ENCODE measurements at places on chromosomes 1 and 21. TPM values are rescaled to one million over a fixed set of nuclear protein-coding genes. Genes with fewer than 3 reads are reported as not detected.

- no peaks in the 10 kb centered on the region for H3K27me3 ChIP-seq
- H3K4me1 ChIP-seq, result no peaks in the 10 kb centered on the region
- H3K4me3 ChIP-seq, result peak overlapping the region; percentile 92
- DNase-seq, result no peak
- no peak overlapping the region for H3K27ac ChIP-seq
- no peaks in the 10 kb centered on the region for H3K36me3 ChIP-seq
Observed at GRCh38 chr1:23020706-23021405, 1.6 kb downstream of the KDM1A start.

RGL1 gene
- 49.6 TPM for total RNA-seq

DNA sequence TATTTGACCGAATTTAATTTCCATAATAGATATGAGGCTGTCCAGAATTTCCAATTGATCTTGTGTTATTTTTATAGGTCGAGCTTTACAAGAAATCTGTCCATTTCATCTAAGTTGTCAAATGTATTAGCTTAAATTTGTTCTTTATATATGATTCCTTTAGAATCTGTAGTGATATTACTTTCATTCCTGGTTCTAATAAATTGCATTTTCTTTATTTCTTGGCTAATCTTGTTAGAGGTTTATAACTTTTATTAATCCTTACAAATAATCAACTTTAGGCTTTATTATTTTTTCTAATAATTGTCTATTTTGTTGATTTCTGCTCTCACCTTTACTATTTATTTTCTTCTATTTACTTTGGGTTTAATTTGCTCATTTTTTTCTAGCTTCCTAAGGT is 14.0 kb downstream of the IFT25 start:
- no peaks in the 10 kb centered on the region for H3K27me3 ChIP-seq
- no peak overlapping the region for H3K4me3 ChIP-seq
- no peak for DNase-seq
- no peak overlapping the region for H3K27ac ChIP-seq
- H3K36me3 ChIP-seq, result no peaks in the 10 kb centered on the region

GRCh38 chr1:67457247-67457646 is 27.0 kb upstream of the SERBP1 start:
- DNase-seq, result no peak
- no peaks in the 10 kb centered on the region for H3K27me3 ChIP-seq
- no peaks in the 10 kb centered on the region for H3K4me1 ChIP-seq

DNA sequence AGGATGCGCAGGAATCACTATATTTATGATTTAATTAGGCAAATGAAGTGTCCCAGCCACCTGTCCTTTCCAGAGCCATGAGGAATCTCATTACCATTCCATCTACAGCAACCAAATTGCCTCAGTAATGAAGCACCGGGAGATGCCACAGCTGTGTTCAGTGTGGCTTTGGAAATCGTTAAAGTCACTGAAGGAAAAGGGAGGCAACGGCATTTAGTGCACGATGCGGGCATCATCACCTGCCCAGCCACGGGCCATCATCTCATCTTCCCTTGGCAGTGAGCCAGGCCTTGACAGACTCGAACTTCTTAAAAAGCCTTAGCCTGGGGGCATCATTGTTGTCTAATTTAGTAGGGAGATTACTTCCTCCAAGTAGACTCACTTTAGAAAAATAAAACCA is 67.8 kb downstream of the CNIH3 start:
- H3K4me3 ChIP-seq, result no peak overlapping the region
- no peaks in the 10 kb centered on the region for H3K4me1 ChIP-seq
- DNase-seq, result no peak
- H3K36me3 ChIP-seq, result no peaks in the 10 kb centered on the region
- H3K27ac ChIP-seq, result no peak overlapping the region
- H3K27me3 ChIP-seq, result no peaks in the 10 kb centered on the region

GRCh38 chr21:20729376-20729775 is 268.8 kb upstream of the NCAM2 start:
- no peaks in the 10 kb centered on the region for H3K36me3 ChIP-seq
- H3K4me3 ChIP-seq, result no peak overlapping the region
- no peak overlapping the region for H3K27ac ChIP-seq

- H3K4me1 ChIP-seq, result no peaks in the 10 kb centered on the region
- no peak overlapping the region for H3K4me3 ChIP-seq
- no peak for DNase-seq
- H3K27ac ChIP-seq, result no peak overlapping the region
- no peaks in the 10 kb centered on the region for H3K27me3 ChIP-seq
Observed at GRCh38 chr1:78096976-78097375, 51.2 kb downstream of the GIPC2 start.

DNA sequence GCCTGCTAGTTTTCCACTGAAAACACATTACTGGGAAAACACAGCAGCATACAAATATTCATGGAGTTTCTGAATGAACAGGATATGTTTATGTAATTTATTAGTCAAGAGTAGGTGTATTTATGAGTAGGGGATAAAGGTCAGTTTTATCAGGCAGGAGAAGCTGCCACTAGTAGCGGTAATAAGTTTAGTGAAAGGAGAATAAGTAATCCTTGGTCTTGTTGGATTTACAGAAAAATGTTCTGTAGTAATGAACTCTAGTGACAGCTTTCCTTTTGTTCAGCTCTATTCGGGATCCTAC is 1.2 kb downstream of the MAST2 start:
- no peak overlapping the region for H3K27ac ChIP-seq
- H3K27me3 ChIP-seq, result no peaks in the 10 kb centered on the region
- no peak for DNase-seq
- H3K4me1 ChIP-seq, result peaks cover 5% of the 10 kb centered on the region
- no peak overlapping the region for H3K4me3 ChIP-seq

GRCh38 chr21:37028570-37028969 is 22.1 kb downstream of the RIPPLY3 start:
- no peaks in the 10 kb centered on the region for H3K27me3 ChIP-seq
- H3K4me1 ChIP-seq, result no peaks in the 10 kb centered on the region
- no peak overlapping the region for H3K4me3 ChIP-seq
- no peak for DNase-seq
- H3K27ac ChIP-seq, result no peak overlapping the region
- H3K36me3 ChIP-seq, result no peaks in the 10 kb centered on the region

DNA sequence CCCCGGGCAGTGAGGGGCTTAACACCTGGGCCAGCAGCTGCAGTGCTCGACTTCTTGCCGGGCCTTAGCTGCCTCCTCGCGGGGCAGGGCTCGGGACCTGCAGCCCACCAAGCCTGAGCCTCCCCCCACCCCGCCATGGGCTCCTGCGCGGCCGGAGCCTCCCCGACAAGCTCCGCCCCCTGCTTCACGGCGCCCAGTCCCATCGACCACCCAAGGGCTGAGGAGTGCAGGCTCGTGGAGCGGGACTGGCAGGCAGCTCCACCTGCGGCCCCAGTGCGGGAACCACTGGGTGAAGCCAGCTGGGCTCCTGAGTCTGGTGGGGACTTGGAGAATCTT is 67.8 kb upstream of the NR5A2 start:
- H3K36me3 ChIP-seq, result no peaks in the 10 kb centered on the region
- DNase-seq, result no peak
- H3K27ac ChIP-seq, result no peak overlapping the region
- no peaks in the 10 kb centered on the region for H3K27me3 ChIP-seq
- no peak overlapping the region for H3K4me3 ChIP-seq

HENMT1 gene
- 22.1 TPM for total RNA-seq

GRCh38 chr1:151820940-151821339 is 10.7 kb downstream of the RORC start:
- H3K27ac ChIP-seq, result no peak overlapping the region
- DNase-seq, result no peak
- no peaks in the 10 kb centered on the region for H3K27me3 ChIP-seq

All from prostate gland (tissue), 2 donors.